ENCODE measurements at places on chromosomes 3 and 15. TPM values are rescaled to one million over a fixed set of nuclear protein-coding genes. Genes with fewer than 3 reads are reported as not detected.

The TTBK2 gene
- 19.5 TPM for total RNA-seq

DNA sequence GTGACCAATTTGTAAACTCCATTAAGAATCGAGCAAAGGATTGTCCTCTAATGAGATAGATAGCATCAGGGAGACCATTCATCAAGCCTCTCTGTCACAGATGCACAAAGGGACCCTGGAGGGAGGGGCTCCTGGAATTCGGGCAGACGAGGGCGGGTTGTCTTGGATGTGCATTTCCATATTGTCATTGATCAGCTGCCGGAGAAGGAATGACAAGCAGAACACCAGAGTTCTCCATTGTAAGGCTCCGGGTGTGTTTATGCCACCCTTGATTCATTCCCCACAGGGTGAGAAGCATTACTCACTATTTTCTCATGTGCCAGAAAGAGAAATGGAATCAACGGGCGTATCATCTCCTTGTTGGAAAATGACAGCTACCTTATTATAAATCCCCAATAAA is 167.5 kb downstream of the EBLN2 start:
- H3K27me3 ChIP-seq = peaks cover 3% of the 10 kb centered on the region
- H3K36me3 ChIP-seq = no peaks in the 10 kb centered on the region
- no peak overlapping the region for H3K27ac ChIP-seq
- no peak overlapping the region for H3K4me3 ChIP-seq
- peaks cover 7% of the 10 kb centered on the region for H3K4me1 ChIP-seq
- DNase-seq = no peak

DNA sequence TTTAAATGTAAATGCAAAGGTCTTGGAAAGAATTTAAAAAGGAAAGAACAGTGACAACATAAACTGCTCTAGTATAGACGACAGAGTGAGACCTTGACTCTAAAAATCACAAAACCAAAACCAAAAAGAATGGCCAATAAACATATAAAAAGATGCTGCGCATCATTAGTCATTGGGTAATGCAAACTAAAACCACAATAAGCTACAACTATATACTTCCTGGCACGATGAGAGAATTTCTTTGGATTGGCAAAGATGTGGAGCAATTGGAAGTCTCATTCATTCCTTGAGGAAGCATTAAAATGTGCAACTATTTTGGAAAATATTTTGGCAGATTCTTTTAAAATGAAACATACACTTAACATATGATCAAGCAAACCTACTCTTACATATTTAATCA is 98.7 kb upstream of the ZPLD1 start:
- no peak overlapping the region for H3K4me3 ChIP-seq
- H3K27ac ChIP-seq = no peak overlapping the region
- no peaks in the 10 kb centered on the region for H3K36me3 ChIP-seq
- H3K4me1 ChIP-seq = no peaks in the 10 kb centered on the region
- no peak for DNase-seq

DNA sequence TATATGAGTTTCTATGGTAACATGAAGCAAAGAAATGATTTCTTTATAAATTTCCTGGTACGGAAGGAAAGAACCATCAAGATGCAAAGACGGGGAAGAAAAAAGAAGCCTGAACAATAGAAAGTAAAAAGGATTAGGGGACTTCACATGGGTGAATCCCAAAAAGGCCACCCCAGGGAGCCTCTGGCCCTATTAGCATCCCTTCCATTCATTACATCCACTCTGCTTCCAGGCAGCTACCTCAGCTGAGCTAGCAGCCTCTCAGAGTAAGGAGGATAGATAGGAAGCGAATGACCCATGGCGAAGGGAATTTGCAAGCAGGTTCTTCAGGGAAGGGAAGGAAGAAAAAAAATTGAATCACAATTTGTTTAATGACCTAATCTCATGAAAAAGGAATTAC is 81.6 kb downstream of the GABRB3 start:
- no peak overlapping the region for H3K27ac ChIP-seq
- H3K4me1 ChIP-seq = no peaks in the 10 kb centered on the region
- H3K36me3 ChIP-seq = no peaks in the 10 kb centered on the region
- no peak overlapping the region for H3K4me3 ChIP-seq
- no peaks in the 10 kb centered on the region for H3K27me3 ChIP-seq
- DNase-seq = no peak

GRCh38 chr3:98130421-98130820 is at the start of gene OR5H1:
Gene OR5H1 (plus strand): TSS chr3:98130721. CDS start chr3:98132698, 1,977 bp downstream.
- DNase-seq = no peak
- no peak within 1 kb of the TSS for H3K4me3 ChIP-seq
- H3K36me3 ChIP-seq = no peaks in the 10 kb centered on the region
- H3K4me1 ChIP-seq = no peaks in the 10 kb centered on the region
- no peaks in the 10 kb centered on the region for H3K27me3 ChIP-seq

DNA sequence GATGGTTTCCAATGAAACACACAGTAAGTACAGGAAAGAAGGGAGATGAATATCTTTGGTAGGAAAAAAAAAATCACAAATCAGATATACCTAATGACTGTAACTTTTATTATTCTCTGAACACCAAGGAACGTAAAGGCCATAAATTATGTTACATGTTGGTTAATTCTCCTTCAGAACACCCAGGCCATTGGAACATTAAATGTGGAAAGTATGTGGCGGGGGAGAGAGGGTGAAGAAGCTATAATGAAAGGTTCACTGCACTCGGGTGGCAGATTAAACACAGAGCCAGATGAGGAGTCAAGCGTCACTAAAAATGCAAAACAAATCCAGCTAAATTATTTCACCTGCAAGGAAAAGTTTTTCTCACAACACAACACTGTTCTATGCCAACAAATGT is 193.8 kb downstream of the FHIT start:
- H3K4me3 ChIP-seq = no peak overlapping the region
- H3K27ac ChIP-seq = no peak overlapping the region
- DNase-seq = no peak
- H3K36me3 ChIP-seq = no peaks in the 10 kb centered on the region
- H3K4me1 ChIP-seq = peaks cover 9% of the 10 kb centered on the region

GRCh38 chr15:69215314-69216035 is 55.0 kb downstream of the GLCE start:
- no peak overlapping the region for H3K4me3 ChIP-seq
- H3K27me3 ChIP-seq = no peaks in the 10 kb centered on the region
- H3K27ac ChIP-seq = no peak overlapping the region
- no peaks in the 10 kb centered on the region for H3K36me3 ChIP-seq
- peaks cover 8% of the 10 kb centered on the region for H3K4me1 ChIP-seq
